ENCODE measurements at places on chromosomes 1 and 21. TPM values are rescaled to one million over a fixed set of nuclear protein-coding genes. Genes with fewer than 3 reads are reported as not detected.
A peak's percentile ranks its signal among the peaks of the same experiment; 100 is the strongest.

The CADM3 gene
- 18.2 TPM for total RNA-seq

DNA sequence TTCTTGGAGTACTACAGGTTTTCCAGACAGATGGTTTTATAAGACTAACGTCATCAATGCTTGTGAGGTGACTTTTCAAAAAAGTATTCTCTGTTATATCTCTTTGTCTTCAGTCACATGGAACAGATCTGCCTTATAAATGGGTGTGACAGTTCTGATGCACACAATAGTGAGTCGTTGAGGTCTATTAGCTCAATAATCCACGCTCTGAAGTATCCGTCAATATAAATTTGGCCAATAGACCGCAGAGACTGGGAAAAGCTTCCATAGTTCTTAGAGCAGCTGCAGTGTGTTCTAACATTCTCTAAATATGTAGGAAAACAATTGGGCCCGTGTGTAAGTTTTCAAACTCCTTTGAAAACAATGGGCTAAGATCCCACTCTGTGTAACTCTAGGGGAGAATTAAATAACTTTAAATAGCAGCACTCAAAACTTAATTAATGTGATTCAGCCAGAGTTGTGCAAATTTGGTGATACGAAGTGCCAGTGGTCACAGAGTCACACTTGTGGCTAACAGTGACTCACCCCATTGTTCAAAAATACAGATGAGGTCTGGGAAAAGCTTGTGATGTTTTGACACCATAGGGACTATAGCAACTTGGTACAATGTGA is 316.0 kb downstream of the LMO4 start:
- H3K4me3 ChIP-seq = no peak overlapping the region
- H3K27ac ChIP-seq = peak overlapping the region; percentile 58
- peak; percentile 86 for DNase-seq
- H3K36me3 ChIP-seq = no peaks in the 10 kb centered on the region

The INSRR gene
- not detected for total RNA-seq

GRCh38 chr1:223153177-223154119 is 10.4 kb upstream of the TLR5 start:
- H3K4me1 ChIP-seq = peaks cover 12% of the 10 kb centered on the region
- H3K4me3 ChIP-seq = no peak overlapping the region
- no peak overlapping the region for H3K27ac ChIP-seq
- H3K27me3 ChIP-seq = no peaks in the 10 kb centered on the region

DNA sequence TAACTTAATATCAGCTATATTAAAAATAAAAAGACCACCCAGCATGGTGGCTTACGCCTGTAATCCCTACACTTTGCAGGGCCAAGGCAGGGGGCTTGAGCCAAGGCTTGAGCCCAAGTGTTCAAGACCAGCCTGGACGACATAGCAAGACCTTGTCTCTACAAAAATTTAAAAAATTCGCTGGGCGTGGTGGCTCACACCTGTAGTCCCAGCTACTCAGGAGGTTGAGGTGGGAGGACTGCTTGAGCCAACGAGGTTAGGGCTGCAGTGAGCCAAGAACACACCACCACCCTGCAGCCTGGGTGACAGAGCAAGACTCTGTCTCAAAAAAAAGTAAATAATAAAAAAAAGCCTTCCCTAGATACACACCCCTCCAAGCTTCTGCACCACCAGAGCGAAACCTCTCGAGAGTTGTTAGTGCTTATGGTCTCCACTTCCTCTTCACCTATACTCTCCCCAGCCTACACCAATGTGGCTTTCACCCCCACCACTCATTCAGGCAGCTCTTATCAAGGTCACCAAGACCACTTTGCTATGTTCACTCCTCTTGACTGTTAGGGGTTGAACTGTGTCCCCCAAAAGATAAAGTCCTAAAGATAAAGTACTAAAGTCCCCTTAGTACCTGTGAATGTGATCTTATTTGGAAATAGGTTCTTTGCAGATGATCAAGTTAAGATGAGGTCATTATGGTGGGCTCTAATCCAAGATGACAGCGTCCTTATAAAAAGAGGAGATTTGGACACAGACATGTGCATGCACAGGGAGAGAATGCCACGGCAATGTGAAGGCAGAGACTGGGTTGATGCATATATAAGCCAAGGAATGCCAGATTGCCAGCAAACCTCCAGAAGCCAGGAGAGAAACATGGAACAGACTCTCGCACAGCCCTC is 6.8 kb upstream of the PPP1R15B start:
- peak; percentile 46 for DNase-seq
- no peaks in the 10 kb centered on the region for H3K36me3 ChIP-seq
- peaks cover 29% of the 10 kb centered on the region for H3K4me1 ChIP-seq
- H3K27me3 ChIP-seq = no peaks in the 10 kb centered on the region

DNA sequence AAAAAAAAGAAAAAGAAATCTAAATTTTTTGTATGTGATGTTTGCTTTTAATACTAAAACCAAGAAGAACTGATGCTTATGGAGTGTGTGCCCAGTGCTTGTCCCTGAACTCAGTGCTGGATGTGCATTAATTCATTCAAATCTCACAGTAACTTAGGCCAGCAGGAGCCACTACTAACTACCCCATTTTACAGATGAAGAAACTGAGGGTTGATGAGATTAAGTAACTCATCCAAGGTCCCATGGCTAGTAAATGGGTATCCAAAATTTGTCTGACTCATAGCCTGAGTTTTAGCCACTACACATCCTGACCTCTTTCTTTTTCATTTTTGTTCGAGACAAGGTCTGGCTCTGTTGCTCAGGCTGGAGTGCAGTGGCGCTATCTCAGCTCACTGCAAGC is 127.9 kb downstream of the CCDC185 start:
- no peaks in the 10 kb centered on the region for H3K4me1 ChIP-seq
- DNase-seq = no peak
- no peaks in the 10 kb centered on the region for H3K36me3 ChIP-seq
- no peak overlapping the region for H3K27ac ChIP-seq
- peaks cover 3% of the 10 kb centered on the region for H3K27me3 ChIP-seq

DNA sequence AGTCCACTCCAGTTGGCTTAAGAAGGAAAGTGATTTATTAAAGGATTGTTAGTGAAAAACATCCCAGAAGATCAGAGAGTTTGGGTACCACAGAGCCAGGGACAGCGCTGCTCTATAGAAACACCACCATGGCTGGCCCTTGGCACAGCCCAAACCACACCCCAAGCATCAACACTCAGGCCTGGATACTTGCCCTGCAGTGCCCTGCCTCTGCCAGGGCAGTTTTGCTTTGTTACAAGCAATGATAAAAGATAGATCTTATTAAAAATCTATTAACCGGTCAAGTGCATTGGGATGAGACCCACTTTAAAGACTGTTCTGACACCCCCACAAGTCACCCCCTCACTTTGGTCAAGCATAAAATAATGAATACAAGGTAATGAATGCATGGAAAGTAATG is 56.6 kb downstream of the KIF21B start:
- no peaks in the 10 kb centered on the region for H3K4me1 ChIP-seq
- H3K27me3 ChIP-seq = no peaks in the 10 kb centered on the region
- H3K27ac ChIP-seq = no peak overlapping the region
- no peak for DNase-seq
- H3K36me3 ChIP-seq = no peaks in the 10 kb centered on the region
- no peak overlapping the region for H3K4me3 ChIP-seq

DNA sequence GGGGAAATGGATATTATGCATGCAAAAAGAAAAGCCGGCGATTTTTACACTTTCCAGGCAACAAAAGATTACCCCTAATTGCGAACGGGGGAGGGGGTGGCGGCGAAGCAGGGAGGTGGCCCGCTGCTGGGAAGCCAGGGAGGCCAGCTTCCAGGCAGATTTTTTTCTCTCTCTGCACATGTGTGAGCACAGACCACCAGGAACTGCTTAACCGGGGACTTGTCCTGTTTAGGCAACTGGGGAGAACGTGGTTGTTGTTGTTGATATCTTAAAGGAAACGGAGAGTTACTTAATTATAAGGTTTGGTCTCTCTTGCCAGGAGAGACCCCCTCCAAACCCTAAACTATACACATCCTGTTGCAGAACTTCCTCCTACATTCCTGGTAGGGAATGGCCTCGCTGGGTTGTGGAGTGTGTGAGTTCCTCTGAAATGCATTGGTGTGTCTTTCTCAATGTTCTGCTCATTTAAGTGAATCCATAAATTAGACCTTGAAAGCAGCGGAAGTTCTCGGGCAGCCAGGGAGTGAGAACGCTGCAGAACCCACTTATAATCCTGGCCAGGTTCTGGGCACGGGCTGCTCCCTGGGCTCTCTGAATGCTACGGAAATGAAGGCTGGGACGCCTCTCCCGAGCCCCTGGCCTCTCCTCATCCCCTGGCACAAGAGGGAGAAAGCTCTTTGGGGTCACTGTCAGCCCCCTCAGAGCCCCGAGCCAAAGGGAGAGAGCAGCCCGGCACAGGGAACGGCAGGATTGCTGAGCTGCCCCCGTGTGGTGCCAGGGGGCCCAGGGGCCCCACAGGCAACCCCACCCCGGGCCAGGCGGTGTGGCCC is 250.0 kb downstream of the FOXD2 start:
- H3K27ac ChIP-seq = no peak overlapping the region
- DNase-seq = no peak
- H3K4me3 ChIP-seq = no peak overlapping the region
- no peaks in the 10 kb centered on the region for H3K36me3 ChIP-seq

GRCh38 chr1:207750631-207751305 is 1.1 kb upstream of the CD46 start:
- no peaks in the 10 kb centered on the region for H3K36me3 ChIP-seq
- no peak overlapping the region for H3K27ac ChIP-seq
- H3K4me3 ChIP-seq = peak overlapping the region; percentile 93

GRCh38 chr1:3251807-3252428 is 182.9 kb downstream of the PRDM16 start:
- peaks cover 9% of the 10 kb centered on the region for H3K27me3 ChIP-seq
- no peak overlapping the region for H3K4me3 ChIP-seq
- H3K4me1 ChIP-seq = no peaks in the 10 kb centered on the region
- H3K36me3 ChIP-seq = no peaks in the 10 kb centered on the region
- DNase-seq = no peak

The ITLN2 gene
- not detected for total RNA-seq

- peak; percentile 37 for DNase-seq
- peaks cover 21% of the 10 kb centered on the region for H3K4me1 ChIP-seq
- no peaks in the 10 kb centered on the region for H3K27me3 ChIP-seq
- H3K4me3 ChIP-seq = peak overlapping the region; percentile 52
Measured at GRCh38 chr1:207963427-207964194, 52.7 kb upstream of the CD34 start.

The A3GALT2 gene
- not detected for total RNA-seq

The DENND2C gene
- total RNA-seq = 3.2 TPM

DNA sequence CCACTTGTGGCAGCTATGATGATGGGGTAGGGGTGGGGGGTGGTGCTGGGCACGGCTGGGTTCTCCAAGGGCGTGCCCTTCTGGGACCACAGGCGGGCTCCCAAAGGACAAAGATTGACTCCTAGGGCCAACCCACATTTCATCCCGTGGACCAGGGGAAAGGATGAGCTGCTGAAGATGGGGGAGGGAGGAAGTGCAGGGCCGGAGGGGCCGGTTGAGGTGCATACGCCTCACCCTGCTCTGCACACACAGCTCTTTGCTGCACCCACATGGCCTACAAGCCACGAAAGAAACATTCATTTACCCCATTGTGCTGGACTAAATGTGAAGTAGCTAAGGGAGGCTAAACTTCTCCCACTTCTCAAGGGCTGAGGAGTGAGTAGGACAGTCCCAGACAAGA is 34.2 kb upstream of the GNPAT start:
- no peak for DNase-seq
- H3K4me1 ChIP-seq = no peaks in the 10 kb centered on the region
- H3K4me3 ChIP-seq = no peak overlapping the region

DNA sequence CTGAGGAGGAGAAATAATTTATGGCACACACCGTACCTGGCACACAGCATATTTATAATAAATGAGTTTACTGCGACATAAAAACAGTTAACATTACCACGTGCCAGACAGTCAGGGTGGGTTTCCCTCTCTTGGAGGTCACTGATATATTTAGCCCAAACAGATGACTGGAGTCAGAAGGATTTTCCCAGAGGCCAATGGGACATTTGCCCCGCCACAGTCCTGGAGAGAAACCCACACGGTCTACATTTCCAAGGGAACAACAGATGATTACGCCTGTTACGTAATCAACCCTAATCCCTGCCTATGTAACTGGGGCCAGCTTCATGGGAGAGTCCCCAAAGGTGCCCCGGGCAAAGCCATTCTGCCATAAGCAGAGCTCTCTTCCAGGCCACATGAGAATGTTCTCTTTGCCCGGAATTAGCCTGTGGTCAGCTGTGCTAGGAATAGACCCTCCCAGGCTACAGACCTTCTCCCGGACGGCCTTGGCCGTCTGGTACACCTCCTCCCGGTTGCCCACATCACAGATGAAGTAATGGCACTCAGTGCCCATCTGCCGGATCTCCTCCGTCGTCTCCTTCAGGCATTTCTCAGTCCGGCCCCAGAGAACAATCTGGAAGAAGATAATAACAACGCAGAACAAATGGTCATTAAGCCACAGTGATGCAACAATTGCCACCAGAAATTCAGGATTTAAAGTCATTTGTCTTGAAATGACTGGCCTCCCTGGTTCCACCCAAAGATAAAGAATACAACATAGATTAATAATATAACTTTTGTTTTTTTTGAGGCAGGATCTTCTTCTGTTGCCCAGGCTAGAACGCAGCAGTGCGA is 37.7 kb downstream of the DHRS3 start:
- no peak for DNase-seq
- H3K27ac ChIP-seq = no peak overlapping the region
- H3K36me3 ChIP-seq = peaks cover 3% of the 10 kb centered on the region
- H3K27me3 ChIP-seq = no peaks in the 10 kb centered on the region
- no peaks in the 10 kb centered on the region for H3K4me1 ChIP-seq

- H3K27ac ChIP-seq = no peak overlapping the region
- no peaks in the 10 kb centered on the region for H3K4me1 ChIP-seq
- no peak overlapping the region for H3K4me3 ChIP-seq
- no peak for DNase-seq
- no peaks in the 10 kb centered on the region for H3K36me3 ChIP-seq
Measured at GRCh38 chr1:36880155-36881067, 153.9 kb downstream of the GRIK3 start.

DNA sequence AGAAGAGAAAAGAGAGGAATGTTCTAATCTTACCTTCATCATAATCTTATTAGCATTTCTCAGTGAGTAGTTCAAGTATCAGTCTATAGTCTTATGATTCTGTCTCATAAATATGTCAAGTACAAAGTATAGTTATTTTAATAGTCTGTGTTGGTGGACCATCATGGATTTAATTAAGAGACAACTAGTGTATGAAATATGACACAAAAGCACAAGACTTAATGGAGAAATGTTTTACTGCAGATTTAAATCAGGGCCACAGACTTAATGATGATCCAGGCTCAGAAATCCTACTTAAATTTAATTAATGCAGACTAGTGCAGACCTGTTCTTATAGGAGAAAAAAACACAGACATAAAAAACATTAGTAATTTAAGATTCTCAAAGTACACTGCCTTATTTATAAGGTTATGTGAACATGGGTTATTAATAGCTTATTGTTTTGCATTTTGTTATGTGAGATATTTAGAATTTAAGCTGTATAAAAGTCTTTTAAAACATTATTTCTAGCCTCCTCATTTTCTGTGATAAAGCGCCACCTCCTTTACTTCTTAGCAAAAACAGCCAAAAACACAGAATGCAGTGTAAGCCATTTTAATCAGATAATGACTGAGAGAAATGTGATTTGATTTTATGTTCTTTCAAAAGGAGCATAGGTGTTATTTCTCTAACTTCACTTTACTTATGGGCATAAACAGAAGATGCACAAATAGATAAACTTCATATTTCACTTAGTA is 255.0 kb upstream of the SNX7 start:
- H3K27ac ChIP-seq = no peak overlapping the region
- H3K27me3 ChIP-seq = no peaks in the 10 kb centered on the region
- H3K36me3 ChIP-seq = no peaks in the 10 kb centered on the region
- no peak for DNase-seq

- H3K4me3 ChIP-seq = no peak overlapping the region
- no peak overlapping the region for H3K27ac ChIP-seq
- no peaks in the 10 kb centered on the region for H3K27me3 ChIP-seq
- H3K36me3 ChIP-seq = no peaks in the 10 kb centered on the region
- H3K4me1 ChIP-seq = no peaks in the 10 kb centered on the region
Measured at GRCh38 chr1:50181027-50181663, 72.4 kb downstream of the ELAVL4 start.

The NDC1 gene
- 14.8 TPM for total RNA-seq

Measured in astrocyte (in vitro differentiated cells and primary cell).